NCI-H2171 treated with DMSO at 0.1 percent for 48 hours (cell line): ENCODE measurements at places on chromosomes 3 and 15.

GRCh38 chr15:38589502-38589901, 24.9 kb upstream of the RASGRP1 start:
- no peak for DNase-seq

- no peak for DNase-seq
Observed at GRCh38 chr15:77021803-77022381, 27.0 kb downstream of the PSTPIP1 start.

GRCh38 chr15:74365598-74366445, 1.6 kb downstream of the CYP11A1 start:
- DNase-seq: no peak

GRCh38 chr3:49352890-49353421, 5.2 kb downstream of the GPX1 start:
- no peak for DNase-seq

DNA sequence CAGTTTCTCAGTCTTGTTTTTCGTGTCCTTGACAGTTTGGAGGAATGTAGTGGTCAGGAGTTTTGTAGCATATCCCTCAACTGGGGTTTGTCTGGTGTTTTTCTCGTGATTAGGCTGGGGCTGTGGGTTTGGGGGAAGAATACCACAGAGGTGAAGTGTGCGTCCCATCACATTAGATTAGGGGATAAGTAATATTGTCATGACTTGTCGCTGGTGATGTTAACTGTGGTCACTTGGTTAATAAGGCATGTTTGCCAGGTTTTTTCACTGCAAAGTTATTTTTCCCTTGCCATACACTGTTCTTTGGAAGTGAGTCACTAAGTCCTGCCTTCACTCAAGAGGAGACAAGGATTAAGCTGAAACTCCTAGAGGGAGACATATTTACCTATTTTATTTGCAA, 39.1 kb downstream of the PAK2 start:
- DNase-seq: no peak

DNA sequence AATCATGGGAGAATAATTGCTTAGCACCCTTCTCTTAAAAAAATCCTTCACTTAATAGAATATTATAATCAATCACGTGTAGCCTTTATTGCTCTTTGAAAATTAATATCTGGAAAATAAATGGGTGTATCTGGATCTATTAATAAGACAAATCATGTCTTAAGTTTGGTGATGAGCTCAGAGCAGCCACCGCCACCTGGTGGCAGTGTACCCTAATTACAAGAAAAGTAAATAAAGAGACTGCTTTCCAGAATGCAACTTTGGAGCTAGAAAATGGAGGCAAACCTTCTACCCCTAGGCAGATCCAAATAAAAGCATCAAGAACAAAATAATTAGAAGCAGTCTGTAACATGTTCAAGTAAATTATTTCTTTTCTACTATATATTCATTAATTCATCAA, 43.5 kb downstream of the EPHB1 start:
- no peak for DNase-seq

DNA sequence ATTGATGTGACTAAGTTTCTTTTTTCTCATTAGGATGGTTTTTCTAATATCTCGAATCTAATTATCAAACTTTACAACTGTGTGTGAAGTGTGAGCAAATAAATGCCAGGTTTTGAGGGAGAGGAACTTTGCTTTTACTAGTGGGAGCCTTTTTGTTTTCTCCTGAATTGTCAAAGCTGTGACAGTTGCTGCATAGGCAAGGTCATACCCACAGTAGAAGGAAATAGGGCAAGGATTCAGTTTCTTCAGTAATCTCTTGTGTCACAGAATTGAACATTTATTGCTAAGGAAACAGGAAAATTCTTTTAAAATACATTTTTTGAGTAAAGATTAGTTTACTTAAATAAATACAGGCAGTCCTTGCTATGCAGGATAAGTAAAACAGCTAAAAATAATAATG, 19.5 kb downstream of the GMPS start:
- no peak for DNase-seq

GRCh38 chr15:40337597-40337996, 3.1 kb downstream of the CCDC9B start:
- DNase-seq: no peak

DNA sequence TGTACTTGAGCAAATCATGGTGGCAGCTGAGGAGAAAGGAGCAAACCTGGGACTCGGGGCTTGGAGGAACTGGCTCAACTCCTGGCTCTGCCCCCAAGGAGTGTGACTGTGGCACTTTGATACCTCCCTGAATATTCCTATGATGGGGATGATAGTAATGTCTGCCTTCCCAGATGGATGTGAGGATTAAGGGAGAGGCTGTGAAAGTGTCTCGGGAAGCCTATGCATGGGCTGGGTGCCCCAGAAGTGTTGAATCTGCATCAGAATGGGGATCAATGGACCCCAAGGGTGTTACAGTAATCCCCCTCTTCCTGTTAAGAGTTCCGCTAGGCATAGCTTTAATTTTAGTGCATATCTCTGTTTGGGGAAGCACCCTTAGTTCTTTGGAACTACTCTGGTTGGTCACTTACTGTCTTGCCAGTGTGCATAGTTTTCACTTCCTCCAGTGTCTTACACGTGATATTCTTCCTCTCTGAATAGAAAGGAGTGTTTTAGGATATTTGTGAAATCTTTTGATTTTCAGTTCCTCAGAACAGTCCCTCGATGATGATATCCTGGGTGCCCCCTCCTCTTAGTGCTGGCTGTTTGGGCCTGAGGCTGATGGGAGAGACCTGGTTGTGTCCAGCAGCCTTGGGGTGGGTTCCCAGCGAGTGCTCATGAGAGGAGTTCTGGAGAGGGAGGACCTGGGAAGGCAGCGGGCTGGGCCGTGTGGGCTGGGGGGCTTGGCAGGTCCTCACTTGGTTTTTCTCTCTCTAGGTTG, 97.5 kb downstream of the CHDH start:
- DNase-seq: no peak

GRCh38 chr3:129366312-129366831, 62.1 kb downstream of the EFCAB12 start:
- no peak for DNase-seq

- DNase-seq: peak; percentile 96
Observed at GRCh38 chr3:175274474-175275218, 415.5 kb downstream of the NAALADL2 start.

DNA sequence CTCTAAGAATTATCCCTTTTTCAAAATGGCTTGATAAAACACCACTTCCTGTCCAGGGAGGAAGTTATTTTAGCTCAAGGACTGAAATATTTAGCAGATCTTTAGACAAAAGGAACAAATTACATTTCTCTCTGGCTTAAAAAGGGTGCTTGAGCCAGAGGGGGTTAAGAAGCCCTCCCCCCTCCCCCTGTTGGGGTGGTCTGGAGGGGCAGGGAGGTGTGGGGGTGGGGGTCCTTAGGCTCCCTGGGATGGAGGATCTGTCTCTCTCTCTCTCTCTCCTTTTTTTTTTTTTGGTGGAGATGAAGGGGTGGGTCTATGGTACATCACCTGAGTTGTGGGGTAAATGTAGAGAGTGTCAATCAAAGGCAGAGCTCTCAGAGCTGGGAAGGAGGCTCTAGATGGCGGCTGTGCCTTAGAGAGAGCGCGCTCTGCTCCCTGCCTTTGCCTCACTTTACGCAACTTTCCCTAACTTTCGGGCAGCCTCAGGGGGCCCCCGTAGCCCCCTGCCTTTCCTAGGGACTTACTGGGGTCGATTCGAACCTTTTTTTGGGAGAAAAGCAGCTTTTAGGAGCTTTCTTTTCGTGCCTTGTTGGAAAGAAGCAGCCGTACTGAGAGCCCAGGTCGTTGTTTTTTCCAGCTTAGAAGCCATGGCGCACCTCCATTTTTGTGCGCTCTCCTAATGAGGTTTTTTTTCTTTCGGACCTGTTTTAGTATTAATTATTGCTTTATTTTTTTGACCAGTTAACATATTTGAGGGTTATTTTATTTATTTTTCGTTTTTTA, at the start of gene CHD2:
Gene CHD2 (plus strand): TSS at position 377 of the 783 bp plus-strand sequence. CDS start 914 bp downstream, outside the sequence.
- peak; percentile 97 for DNase-seq

- DNase-seq: no peak
Observed at GRCh38 chr3:52523386-52524257, 10.0 kb downstream of the NT5DC2 start.

DNA sequence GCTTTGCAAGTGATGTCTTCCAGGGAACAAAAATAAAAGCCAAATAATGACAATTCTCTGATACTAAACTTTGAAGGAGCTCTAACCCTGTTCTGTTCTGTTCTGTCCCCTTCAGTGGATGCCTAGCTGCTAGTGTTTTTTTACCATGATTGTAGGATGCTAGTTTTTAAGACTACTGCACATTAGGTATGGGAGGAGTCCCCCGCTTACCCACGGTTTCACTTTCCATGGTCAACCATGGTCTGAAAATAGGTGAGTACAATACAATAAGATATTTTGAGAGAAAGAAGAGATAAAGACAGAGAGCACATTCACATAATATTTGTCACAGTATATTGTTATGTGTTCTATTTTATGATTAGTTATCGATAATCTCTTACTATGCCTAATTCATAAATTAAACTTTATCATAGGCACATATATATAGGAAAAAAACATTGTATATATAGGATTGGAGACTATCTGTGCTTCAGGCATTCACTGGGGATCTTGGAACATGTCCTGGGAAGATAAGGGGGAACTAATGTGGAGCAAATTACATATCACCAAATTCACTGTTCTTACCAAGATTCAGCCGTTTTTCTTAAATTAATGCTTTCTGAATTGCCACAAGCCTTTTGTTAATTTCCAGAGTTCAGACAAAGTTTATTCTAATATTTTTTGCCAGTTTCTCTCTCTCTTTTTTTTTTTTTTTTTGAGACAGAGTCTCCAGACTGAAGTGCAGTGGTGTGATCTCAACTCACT, 32.8 kb upstream of the POMGNT2 start:
- DNase-seq: no peak

GRCh38 chr3:17023006-17023664, 138.4 kb downstream of the PLCL2 start:
- DNase-seq: no peak

GRCh38 chr15:101029971-101030661, 111.0 kb downstream of the LRRK1 start:
- DNase-seq: no peak

- no peak for DNase-seq
Observed at GRCh38 chr15:75672646-75673425, 25.1 kb downstream of the SNX33 start.

- no peak for DNase-seq
Observed at GRCh38 chr3:37556789-37557301, 304.8 kb upstream of the CTDSPL start.

DNA sequence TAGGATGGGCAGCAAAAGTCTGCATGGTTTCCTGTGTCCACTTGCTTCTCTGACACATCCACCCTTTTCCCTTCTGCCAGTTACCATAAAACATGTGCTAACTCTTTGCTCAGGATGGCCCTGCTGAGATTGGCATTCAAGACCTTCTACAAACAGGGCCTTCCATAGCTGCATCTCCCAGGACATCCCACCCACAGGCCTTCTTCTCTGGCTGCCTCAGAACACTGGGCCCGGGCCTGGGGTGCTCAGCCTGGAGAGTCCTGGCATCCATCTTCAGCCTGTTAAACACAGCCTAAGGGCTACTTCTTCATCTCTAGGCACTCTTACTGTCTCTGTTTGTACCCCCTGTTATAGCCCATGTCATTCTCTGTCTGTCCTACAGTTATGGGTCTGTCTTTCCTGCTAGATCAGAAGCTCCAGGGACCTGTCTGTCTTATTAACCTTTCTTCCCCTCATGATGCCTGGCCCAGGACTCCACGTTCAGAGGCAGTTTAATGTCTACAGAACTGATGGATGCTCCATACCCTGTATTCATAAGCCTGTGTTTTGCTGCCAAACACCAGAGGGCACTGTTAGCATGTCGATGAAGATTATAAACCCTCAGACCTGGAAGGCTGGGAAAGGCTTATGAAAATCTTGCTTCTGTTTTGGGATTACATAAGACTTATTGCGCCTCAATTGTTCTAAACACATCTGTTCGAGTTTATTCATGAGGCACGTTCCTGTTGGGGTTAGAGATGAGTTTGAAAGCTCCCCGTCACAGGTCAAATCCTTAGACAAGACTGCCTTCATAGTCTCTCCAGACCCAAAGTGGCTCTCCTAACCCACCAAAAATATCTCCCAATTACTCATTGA, 16.5 kb downstream of the SEMA3G start:
- DNase-seq: peak; percentile 71

DNA sequence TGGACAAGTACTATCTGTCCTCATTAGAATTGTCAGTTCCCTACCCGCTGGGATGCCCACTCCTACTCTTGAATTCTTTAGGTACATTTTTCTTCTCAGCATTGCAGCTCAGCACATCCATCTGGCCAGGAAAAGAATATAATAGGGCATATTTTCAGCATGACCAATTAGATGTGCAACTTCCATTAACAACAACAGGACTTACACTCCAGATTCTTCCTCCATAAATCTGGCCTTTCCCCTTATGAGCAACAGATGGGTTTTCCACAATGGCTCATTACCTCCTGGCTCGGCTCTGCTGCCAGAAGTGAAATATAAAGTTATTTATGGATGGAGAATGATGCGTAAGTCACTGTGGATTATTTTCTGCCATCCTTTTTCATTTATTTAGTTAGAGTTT, 443.8 kb upstream of the TGFBR2 start:
- DNase-seq: peak; percentile 59

- no peak for DNase-seq
Observed at GRCh38 chr15:45262906-45263461, 10.9 kb downstream of the SLC28A2 start.

DNA sequence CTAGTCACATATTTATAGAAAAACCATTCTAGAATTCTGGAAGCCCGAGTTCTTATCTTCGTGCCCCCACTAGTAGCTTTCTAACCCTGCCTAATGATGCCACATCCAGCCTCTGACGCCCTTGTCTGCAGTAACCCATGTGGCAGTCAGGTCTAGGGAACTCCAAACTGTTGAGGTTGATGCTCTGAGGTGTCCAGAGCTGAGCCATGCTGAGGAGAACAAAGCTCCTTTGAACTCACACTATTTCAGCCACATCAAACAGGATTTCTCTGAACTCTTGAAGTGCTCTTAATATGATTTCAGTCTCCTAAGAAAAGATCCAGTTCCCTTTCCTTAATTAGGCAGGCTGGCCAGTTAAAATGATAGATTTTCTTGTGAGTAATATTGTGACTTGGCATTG, 150.5 kb upstream of the ST8SIA2 start:
- no peak for DNase-seq

GRCh38 chr15:99212406-99212805, 37.0 kb downstream of the TTC23 start:
- DNase-seq: no peak

DNA sequence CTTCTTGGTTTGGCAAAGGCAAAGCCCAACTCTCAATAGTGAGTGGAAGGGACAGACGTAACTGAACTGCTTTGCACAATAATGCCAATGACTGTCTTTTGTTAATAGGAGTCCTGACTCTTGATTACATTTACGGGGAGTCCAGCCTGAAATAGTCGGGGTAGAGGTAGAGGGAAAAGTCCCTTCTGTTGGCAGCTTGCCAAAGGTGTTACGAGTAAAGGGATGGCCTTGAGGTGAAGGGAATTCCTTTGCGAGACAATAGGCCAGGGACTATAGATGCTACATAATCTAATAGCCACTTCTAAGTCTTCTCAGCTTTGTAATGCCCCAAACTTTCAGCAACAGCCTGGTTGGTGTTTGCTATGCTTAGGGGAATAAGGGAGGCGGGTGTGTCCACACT, 2.2 kb upstream of the SENP2 start:
- no peak for DNase-seq

- no peak for DNase-seq
Observed at GRCh38 chr3:46860017-46860809, 3.0 kb downstream of the MYL3 start.

- DNase-seq: peak; percentile 90
Observed at GRCh38 chr3:83625261-83625660, 1333.5 kb upstream of the CADM2 start.
